ENCODE measurements at places on chromosomes 7 and 10. TPM values are rescaled to one million over a fixed set of nuclear protein-coding genes. Genes with fewer than 3 reads are reported as not detected.

AZGP1 gene
- total RNA-seq, result not detected

DNA sequence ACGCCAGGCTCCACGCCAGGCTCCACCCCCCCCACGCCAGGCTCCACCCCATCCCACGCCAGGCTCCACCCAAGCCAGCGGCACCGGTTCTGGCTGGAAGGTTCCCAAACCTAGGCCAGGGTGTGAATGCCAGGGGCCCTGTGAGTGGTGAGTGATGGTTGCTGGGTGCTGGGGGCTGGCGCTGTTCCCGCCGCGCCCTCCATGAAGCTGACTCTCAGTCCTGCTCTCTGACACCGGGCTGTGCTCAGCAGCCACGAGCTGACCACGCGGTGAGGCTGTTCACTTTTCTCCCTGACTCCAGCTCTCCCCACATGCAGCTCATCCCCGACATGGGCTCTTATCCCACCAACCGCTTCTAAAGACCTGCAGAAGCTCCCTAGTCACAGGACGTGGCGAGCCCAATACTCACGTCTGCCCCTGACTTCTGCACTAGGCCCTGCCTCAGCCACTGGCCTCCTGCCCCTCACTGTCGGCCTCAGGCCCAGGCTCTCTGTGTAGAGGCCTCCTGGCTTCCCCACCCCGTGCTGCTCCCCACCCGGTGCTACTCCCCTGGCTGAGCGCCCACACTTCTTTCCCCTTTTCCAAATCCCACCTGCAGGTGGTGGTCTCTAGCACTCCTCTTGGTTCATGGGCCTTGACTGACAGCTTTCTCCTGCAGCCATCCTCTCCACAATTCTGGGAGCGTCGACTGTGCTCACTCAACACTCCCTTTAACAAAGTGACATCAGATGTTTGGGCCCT lies 603.0 kb downstream of the PTPRN2 start:
- DNase-seq, result no peak

SLC29A4 gene
- total RNA-seq, result 14.7 TPM

DNA sequence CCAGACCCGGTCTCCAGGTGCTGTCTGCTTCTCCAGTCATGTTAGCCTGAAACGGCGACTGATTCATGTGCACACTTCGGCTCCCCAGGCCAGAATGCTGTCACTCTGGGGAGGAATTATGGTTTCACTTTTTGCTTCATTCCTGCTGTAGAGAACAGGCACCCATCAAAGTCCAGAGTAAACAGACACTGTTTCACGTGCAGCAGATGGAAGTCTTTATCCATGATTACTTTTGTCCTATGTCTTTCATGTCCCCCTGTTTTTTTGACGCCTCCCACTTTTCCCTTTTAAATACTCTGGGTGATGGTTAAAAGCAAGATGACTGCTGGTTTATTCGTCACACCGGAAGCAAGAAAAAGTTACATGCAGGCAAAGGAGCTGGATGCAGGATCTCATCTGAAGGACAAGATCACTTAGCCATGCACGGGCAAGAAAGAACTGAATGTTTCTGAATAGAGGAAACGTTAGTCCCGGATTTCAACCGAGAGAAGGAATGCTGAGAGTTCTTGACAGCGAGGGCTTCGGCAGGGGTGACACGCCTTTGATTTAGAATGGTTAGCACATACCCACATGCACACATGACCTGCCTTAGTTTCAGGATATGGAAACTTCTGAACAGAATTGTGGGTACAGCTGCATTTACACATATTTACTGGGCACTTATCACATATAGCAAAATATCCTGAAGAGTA lies 250.0 kb upstream of the KLF6 start:
- no peak for DNase-seq

DNA sequence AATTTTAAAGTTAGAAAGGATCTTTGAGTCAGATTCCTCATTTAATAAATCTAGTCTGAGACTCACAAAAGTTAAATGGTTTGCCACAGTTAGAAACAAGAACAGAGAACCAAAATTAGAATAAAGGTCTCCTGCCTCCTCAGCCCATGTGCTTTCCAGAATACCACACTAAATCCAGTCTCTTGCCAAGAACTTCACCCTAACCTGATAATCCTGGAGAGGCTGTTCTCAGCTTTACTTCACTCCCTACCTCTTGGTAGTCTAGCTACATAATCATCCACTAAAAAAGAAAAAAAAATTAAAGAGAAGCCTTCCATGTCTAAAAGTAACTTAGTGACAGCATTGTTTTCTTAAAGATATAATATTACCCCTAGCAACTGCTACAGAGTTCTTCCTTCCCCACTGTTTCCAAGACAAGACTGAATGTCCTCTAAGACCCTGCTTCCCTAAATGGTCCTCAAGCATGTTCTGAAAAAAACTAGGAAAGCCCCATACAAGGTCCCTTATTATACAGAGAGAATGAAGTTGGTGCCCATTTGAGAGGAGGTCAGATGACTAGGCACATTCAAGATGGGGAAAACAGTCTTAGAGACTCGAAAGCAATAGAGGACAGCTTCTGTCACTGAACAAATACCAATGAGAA lies 56.8 kb downstream of the ZNF438 start:
- no peak for DNase-seq

DNA sequence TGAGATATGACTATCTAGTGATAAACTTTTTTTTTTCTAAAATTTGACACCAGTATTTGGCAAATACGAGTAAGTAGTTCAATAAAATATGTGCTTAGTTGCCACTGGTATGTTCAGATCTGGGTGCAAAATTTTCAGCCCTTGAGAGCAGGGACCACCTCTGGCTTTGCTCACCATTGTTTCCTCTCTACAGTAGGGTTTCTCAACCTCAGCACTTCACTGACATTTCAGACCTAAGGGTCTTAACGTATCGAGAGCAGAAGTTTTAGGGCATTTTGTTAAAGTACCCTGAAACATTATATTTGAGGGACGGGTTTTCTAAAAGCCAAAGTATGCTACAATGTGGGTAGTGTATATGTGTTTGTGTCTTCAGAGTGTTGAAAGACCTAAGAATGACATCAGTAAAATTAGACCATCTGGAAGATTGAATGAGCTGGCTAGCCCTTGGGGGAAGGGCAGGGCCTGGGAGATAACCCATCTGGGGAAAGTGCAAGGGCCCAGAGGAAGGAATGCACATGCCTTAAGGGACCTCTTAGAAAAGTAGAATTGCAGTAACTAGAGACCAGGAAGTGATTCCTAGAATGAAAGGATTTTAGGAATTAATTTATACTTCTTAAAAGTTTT lies 11.8 kb downstream of the BZW2 start:
- no peak for DNase-seq

ATP5F1C gene
- total RNA-seq, result 422 TPM

DNA sequence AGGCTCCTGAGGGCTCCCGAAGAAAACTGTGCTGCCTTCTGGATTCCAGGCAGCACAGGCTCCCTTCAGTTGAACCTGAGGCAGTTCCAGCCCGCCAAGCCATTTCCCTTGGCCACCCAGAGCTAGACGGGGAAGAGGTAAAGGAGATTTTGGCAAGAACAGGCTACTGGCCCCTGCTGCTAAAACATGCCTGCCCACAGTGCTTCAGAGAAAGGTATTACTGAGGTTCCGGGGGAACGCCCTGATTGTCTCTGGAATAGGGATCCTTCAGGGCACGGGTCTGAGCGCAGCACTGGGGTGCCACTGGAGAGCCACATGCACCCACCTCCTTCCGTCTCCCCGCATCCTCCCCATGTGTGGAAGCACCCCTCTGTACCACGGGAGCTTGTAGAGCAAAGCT lies 247.4 kb downstream of the BAMBI start:
- DNase-seq, result no peak
